ENCODE measurements at places on chromosomes 7 and 10.

DNA sequence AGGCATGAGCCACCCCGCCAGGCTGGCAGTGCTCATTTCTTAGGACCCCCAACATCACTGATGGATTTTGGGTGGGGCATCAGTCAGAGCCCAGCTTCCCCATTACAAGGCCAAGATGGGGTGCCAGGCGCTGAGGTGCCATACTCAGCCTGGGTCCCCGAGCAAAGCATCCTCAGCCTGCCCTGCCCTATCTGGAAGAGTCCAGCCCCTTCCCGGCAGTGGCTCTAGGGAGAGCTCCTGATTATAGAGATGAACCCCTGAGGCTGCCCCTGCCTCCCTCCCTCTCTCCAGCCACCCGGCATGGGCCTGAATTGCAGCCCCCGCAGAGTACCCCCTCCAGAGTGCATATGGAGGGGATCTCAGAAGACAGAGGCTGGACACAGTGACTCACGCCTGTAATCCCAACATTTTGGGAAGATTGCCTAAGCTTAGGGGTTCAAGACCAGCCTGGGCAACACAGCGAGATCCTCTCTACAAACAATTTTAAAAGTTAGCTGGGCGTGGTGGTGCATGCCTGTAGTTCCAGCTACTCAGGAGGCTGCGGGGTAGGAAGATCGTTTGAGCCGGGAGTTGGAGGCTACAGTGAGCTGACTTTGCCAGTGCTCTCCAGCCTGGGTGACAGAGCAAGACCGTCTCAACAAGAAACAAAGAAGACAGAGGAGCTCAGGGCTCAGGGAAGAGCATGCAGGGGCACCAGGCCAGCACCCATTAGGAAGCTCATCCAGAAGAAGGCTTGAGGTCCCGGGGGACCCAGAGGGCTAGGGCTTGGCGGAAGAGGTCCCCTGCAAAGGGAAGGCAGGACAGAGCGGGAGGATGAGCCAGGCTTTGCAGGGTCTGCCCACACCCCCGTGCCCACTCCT is 13.3 kb downstream of the LAT2 start:
- no peak for DNase-seq

DNA sequence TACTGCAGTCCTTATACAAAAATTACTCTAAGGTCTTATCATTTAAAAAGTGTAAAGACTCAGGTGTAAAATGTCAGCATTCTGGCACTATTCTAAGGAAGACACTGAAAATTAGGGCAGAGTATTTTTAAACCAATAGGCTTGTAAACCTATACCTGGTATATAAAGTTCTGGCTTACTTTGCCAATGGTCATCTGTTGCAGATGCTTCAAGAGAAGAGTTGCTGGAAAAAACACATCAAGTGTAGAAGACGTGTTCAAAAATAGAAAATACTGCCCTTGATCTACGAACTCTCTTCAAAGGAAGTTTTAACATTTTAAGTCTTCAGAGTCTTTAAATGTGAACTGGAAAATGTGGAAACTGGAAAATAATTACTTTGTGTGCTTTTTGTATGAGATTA is 23.9 kb downstream of the NT5C3A start:
- no peak for DNase-seq

DNA sequence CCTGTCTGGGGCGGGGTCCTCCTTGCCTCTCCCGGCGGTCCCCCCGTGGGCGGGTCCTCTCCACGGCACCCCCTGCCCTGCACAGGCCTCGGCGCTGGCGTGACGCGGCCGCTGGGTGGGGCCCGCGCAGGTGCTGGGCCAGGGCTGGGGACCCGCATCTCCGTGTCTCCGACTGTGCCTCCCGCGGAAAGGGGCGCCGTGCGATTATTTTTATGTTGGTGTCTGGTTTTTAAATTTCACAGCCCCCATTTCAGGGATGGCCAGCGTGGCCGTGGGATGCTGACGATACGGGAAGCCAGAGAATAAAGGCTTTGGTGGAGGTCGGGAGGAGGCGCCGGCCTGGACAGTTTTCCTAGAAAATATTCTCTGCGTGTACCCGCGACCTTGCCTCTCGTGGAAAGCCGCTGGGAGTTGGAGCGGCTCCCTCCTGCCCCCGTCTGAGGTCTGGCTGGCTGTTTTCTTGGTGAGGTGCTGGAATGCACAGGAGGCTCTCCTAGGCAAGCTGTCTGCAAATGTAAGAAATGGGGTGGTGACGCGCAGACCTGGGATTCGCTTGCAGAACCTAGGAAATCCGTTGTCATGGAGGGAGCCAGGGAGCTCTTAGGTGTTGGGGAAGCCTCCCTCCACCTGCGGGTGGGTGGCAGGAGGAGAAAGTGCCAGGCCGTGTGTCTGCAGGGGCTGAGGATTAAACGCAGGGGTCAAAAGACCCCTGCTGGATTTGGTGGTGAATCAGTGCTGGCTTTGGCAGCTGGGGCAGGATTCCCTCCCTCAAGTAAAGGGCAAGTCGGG is 28.7 kb upstream of the JAKMIP3 start:
- no peak for DNase-seq

DNA sequence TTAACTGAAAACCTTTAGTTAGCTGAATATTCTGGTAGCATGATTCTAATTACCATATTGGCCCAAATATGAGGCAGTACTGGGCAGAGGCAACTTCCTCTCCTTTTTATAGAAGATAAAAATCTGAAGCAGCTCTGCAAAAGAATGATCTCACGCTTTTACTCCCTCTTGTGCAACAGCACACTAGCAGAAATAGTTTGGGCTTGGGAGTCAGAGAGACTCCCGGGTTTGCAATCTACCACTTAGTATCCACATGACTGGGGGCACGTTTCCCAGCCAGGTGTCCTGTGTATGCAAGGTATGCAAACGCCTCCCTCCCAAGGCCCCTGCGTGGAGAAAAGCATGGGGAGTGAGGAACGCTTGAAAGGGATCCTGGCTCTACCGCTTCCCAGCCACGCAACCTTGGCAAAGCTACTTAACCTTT is 47.2 kb upstream of the RHEB start:
- no peak for DNase-seq

DNA sequence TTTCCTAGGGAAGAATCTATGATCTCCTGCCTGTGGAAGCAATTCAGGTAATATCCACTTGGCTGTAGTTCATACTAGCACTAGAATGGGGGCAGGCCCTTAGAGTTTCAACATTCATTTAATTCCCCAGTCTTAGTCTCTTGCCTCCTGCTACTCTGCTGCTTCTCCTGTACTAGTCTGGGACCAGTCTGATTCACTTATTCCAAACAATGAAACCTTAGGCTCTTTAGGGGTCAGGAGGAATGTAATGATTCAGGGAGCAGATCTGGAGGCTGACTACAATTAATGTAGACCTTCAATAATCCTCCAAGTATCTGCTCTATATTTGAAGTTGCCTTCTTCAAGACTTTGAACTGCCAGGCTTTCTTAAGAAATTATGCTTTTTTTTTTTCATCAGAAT is 101.8 kb downstream of the GNAT3 start:
- no peak for DNase-seq

- no peak for DNase-seq
Observed at GRCh38 chr10:69802424-69803161, 887 bp downstream of the COL13A1 start.

DNA sequence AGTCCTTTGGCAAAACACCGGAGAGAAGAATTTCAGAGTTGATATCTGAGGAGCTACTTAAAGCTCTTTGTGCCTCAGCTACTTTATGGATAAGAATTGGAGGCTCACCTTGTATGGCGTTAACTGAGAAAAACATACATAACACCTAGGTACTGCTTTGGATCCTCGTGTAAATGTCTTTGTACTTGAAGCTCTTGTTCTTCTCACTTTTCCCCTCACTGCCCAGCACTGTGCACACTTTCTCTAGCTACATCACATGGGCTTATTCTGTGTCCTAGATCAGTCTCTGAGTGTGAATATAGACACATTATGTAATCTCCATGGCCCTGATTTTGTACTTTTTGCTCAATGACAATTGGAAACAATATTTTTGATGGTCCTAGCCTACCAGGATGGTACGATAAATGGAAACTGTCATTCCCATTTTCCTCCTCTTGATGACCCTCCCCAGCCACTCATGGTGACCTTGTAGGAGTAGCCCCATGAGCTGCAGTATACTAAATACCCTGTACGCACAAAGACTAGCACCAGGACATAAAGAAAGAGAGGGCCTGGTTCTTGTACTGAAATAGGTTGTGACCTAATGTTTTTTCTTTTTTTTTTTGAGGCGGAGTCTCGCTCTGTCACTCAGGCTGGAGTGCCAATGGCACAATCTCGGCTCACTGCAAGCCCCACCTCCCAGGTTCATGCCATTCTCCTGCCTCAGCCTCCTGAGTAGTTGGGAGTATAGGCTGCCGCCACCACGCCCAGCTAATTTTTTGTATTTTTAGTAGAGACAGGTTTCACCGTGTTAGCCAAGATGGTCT is 22.1 kb downstream of the STAMBPL1 start:
- no peak for DNase-seq

DNA sequence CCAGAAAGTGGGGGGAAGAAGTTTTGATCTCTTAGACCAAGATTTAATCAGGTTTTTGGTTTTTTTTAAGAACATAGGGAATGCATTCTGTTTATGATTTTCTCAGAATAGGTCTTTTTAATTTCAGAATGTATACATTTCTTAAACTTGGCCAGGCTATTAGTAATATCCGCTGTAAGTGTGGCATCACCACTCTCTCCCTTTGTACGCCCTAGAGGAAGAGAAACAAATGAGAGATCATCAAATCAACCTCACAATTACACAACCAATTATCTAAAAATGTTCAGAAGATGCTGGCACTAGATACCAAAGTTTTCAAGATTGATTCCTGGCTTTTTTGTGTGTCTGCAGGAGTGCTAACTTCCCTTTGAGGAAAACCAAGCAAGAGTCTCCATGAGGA is 70.0 kb downstream of the KLF6 start:
- DNase-seq: no peak

GRCh38 chr7:2353113-2353935 is 1.3 kb upstream of the EIF3B start:
- no peak for DNase-seq
